ENCODE measurements at places on chromosomes 11 and 22. TPM values are rescaled to one million over a fixed set of nuclear protein-coding genes. Genes with fewer than 3 reads are reported as not detected.

Gene TLCD5
- total RNA-seq, result 13.4 TPM

Gene RIBC2
- total RNA-seq, result 14.9 TPM

Gene GP1BB
- 12.6 TPM for total RNA-seq

Gene GVQW3
- total RNA-seq, result 9.9 TPM

Gene EFCAB6
- total RNA-seq, result 0.59 TPM

Gene SPDYC
- not detected for total RNA-seq

Gene OR52I2
- total RNA-seq, result not detected

Gene GPR83
- total RNA-seq, result 0.06 TPM

Gene GGTLC2
- total RNA-seq, result not detected

Gene CRYBB1
- total RNA-seq, result not detected

Gene B4GALNT4
- total RNA-seq, result 28.9 TPM

Gene ACR
- not detected for total RNA-seq

Gene NCAM1
- total RNA-seq, result 14.3 TPM

Gene BAIAP2L2
- 1.6 TPM for total RNA-seq

Gene TOMT
- not detected for total RNA-seq
